ENCODE measurements at places on chromosomes 6 and 20.

- no peak for DNase-seq
These were observed 11.6 kb upstream of the KCNG1 start for GRCh38 chr20:51034476-51034875.

DNA sequence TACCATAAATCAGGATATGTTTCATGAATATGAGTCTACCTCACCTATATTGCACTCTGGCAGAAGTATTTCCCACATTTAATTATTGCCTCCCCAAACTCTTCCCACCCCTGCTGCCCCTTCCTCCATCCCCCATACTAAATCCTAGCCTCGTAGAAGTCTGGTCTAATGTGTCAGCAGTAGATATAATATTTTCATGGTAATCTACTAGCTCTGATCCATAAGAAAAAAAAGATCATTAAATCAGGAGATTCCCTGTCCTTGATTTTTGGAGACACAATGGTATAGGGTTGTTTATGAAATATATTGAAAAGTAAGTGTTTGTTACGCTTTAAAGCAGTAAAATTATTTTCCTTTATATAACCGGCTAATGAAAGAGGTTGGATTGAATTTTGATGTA is 6.4 kb downstream of the EDN1 start:
- no peak for DNase-seq

GRCh38 chr6:147507162-147508041 is 1.1 kb upstream of the SAMD5 start:
- DNase-seq = peak; percentile 42

DNA sequence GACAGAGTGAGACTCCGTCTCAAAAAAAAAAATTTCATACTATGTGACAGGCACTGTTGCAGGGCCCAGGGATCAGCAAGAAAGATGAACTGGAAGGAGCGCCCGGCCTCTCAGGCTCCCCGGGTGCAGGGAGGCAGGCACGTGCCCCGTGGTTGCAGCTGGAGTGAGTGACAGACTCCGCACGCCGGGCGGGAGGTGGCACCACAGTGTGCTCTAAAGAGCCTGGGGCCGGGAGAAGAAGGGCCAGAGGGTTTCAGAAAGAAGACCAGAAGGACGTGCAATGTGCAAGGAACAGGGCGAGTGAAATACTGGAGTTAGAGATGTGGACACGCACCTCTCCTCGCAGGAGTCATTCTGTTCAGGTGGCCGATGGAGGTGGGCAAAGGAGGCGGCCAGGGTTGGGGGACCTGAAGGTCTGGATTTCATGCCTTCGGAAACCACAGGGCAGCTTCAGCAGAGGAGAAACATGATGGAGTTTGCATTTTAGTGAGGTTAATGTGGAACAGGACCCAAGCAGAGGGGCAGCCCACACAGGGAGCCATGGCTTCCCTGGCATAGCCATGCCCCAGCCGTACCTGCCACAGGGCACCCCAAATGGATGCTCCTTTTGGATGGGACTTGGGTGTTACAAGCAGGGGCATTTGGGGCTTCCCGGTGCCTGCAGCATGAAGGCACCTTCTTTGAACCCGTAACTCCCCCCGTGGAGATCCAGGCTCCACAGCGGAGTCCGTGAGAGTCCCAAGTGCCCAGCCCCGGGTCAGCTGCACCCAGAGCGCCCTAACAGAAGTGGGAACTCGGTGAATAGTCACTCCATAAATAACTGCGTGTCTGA is 226.2 kb downstream of the ERMARD start:
- DNase-seq = no peak

DNA sequence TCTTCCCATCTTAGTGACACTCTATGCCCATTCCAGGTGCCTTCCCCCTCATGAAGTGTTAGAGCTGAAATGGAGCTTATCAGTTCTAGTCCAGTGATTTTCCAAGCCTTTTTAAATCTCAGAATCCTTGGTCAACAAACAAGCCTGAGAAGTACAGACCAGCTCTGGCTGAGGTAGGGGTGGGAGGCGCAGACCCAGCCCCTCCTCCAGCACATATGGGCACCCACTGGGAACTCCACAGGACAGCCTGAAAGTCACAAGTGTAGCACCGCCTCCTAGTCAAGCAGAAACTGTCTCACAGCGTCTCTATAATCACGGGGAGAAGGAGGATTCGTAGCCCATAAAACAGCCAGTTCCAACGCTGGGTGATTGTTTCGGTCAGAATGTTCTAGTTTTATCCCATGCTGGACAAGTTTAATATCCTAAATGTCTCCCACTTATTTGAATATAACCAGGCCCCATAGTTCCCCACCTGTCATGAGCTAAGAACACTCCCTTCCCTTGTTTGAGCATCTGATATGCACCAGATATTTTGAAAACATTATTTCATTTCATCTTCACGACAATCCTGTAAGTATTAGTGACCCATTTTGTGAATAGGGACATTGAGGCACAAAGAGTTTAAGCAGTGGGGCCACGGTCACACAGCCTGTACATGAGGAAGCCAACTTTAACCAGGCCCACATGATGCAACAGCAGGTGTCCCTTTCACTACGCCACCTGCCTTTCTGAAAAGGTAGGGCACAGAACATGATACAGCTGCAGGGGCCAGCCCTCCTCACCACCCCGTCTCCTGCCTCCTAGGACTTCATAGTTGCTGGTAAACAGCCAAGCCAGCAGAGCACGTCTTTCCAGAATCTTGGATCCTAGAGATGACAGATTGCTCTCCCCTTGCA is 40.1 kb downstream of the TRAF3IP2 start:
- DNase-seq = no peak

- no peak for DNase-seq
These were observed 41.3 kb upstream of the TAGAP start for GRCh38 chr6:159086033-159086618.

DNA sequence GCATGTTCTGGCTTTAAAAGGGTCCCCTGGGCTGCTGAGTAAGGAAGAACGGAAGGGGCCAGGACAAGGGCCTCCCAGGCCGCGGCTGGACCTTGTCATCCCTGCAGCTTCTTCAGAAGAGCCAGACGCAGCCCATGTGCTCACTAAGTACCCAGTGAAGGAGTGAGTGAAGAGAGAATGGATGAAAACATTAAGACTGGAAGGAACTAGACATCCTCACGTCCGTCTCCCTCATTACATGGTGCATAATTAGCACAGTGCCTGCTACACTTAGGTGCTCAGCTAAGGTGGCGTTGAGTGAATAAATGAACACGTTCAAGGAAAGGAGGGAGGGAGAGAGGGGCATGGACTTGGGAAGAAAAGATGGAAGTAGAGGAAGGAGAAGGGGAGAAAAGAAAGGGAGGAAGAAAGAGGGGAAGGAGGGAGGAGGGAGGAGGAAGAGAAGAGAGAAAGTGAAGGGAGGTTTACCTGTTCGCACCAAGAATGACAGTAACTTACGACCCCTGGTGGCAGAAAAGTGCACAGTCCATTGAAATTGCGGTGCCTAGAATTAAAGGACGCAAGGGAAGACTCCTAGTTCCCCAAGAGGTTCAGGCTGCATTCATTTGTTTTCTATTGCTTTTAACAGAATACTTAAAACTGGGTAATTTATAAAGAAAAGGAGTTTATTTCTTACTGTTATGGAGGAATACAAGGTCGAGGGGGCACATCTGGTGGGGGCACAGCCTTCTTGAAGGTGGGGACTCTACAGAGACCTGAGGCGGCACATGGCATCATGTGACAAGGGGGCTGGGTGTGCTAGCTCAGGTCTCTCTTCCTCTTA is 8.0 kb downstream of the TP53RK start:
- DNase-seq = peak; percentile 67

DNA sequence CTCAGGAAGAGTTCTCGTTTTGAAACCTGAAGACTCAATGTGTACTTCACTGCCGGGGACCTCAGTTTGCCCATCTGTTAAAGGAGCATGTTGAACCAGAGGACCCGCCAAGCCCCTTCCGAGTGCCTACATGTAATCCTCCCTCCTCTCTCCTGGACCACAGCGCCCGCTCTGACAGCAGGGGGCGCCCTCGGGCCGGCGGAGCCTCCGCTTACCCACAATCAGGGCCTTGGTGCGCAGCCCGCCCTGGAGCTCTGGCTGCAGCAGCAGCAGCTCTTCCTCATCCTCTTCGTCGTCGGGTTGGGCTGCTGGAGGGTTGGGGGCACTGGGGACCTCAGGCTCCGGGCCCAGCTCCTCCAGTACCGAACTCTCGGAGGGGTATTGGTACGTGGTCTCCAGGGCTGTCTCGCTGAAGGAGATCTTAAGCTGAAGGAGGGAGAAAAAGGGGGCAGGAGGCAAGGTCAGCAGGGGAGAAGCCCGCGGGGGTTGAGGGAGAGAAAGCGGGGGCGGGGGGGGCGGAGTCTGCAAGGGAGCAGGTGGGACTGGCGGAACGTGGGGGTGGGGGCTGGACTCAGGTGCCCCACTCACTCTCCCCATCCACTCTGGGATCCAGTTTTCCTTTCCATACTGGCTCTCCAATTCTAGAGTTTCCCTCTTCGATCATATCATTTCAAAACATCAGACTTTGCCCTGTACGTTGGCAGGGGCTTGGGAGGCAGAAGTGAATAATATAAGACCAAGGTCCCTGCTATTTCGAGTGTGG is 6.3 kb upstream of the DHX16 start:
- DNase-seq = peak; percentile 90

- no peak for DNase-seq
These were observed 542.4 kb upstream of the BTBD3 start for GRCh38 chr20:11375335-11375734.

GRCh38 chr20:63393566-63393965 is 32.4 kb upstream of the CHRNA4 start:
- DNase-seq = no peak

GRCh38 chr6:149471801-149472200 is 13.0 kb downstream of the ZC3H12D start:
- no peak for DNase-seq
